ENCODE measurements at places on chromosomes 6 and 20.

GRCh38 chr20:41118632-41119031 lies 18.7 kb upstream of the PLCG1 start:
- DNase-seq = no peak

GRCh38 chr6:45479834-45480751 lies 102.4 kb upstream of the SUPT3H start:
- DNase-seq = no peak

DNA sequence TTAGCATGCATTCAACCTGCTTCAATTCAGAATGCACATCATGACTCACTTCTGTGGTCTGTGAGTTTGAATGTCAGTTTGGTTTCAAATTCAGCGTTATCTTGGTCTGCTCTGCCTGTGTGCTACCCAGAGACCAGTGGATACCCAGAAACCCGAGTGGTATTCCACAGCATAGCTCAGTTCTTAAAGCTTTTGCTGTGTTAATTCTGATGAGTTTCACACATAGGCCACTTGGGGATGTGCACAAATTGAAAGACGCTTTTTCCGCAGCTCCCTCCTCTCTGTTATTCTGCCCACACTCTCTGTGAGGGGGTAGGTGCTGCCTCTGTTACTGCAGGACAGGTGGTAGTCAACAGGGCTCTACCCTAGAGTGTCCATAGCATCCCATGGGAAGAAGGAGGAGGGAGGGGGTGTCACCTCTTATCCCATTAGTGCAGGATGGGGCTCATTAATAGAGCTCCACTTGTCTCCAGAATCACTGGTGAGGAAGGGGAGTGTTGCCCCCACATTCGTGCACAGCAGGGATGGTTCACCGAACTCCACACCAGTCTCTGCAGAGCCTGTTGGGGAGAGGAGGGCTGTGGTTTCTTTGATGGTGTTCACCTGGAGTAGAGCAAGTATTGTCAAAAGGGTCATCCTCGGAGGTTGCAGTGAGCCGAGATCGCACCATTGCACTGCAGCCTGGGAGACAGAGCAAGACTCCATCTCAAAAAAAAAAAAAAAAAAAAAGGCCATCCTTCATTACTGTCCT lies 29.2 kb upstream of the SDCBP2 start:
- no peak for DNase-seq

DNA sequence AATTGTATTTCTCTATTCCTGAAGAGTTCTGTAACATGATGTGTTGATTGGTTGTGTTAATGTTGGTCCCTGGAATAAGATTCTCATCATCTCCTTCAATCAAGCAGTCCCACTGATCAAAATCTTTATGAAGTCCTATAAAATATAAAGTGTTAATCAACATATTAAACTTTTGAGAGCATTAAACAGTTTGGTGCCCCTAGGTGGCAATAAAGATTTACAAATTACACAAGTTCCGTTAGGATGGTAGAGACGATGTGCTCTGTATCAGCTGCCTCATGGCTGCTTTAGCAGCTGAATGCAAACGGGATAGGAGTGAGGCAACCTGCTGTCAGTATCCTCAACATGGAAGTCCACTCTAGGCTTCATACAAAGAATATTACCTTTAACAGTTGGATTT lies 16.9 kb downstream of the TDRD6 start:
- DNase-seq = no peak

DNA sequence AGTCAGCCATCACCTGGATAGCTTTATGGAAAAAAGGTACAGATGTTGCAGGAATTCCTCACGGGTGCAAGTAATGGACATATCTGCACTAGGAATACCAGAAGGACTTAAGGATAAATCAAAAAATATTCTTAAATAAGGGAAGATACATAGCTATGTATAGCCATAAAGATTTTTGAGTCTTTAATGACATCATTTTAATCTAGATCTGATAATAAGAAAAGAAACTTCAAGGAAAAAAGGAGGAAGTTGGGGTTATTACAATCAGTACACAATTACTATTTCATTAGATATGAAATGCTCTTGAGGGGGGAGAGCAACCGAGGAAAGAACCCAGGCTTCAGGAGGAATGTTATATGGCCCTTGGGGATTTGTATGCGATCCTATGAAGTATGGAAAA lies 110.2 kb downstream of the FOXC1 start:
- no peak for DNase-seq

DNA sequence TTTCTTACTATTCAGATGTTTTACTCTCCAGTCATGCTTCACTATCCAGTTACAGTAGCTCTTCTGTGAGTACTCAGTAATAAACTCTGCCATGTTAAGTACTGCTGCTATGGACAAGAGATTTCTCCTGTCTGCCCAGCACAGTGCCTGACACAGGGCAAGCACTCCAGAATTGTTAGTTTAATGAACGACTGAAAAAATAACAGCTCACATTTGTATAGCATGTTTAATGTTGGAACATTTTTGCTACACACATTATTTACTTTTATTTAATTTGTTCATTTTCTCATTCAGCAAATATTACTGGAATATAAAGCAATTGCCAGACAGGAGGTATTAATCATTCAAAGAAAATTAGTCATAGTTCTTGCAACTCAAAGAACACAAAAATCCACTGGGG lies 142.6 kb upstream of the HMGN3 start:
- no peak for DNase-seq

DNA sequence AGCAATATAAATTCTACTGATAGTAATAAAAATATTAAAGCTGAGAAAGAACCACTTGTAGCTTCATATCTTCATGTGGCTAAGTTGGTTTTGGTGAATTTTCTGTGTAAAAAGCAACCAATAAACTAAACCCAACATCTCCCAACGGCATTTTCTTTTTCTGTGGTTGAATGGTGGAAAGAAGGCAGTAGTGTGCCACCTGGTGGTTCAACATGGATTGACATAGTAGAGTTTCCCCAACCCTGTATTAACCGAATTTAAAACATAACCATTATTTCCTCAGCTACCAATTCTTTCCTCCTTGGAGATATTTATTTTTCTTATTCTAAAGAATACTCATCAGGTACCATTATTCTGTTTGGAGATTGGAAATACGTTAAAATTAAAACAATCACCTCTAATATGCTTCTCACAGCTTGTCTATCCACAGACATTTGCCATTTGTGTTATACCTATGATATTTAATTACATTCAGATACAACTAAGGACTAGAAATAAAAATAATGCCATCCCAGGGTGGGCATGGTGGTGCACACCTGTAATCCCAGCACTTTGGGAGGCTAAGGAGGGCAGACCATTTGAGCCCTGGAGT lies 117.1 kb upstream of the EEF1E1 start:
- no peak for DNase-seq

DNA sequence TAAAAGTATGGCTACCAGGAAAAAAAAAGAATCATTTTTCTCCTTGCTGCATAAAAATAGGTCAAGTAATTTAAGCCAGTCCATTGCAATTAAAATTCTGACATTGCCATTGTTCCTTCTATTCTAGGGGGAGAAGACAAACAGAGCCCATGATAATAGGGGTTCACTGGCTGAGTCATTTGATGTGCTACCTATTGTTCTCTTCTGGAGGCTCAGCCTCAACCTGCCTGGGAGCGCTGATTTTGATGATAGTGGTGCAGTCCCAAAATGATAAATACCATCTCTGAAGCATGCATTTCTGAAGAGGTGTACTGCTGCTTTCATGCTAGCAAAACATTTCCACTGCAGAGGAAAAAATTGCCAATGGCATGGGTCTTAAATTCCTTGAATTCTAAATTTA lies 5.8 kb downstream of the CITED2 start:
- no peak for DNase-seq

GRCh38 chr6:104527761-104528415 lies 331.8 kb downstream of the HACE1 start:
- no peak for DNase-seq

DNA sequence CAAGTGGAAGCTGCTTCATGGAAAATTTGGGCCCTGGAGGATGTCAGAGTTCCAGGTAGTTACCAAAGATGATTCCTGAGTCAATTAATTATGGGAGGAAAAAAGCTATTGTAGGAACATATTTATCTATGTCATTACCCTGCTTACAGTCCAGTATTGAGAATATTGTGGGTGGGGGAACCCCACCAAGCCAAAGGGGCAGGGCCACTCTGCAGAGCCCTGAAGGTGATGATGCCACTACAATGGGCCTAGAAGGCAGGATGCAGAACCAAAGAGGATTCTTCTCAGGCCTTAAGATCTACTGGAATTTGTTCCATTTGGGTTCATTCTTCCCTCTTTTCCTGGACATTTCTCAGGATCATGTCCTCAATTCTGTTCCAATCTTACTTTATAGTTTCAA lies 375.2 kb upstream of the MARCKS start:
- DNase-seq = no peak
